ENCODE measurements at places on chromosomes 4 and X. TPM values are rescaled to one million over a fixed set of nuclear protein-coding genes. Genes with fewer than 3 reads are reported as not detected.

- DNase-seq, result no peak
These were observed 257.7 kb downstream of the ANKRD50 start for GRCh38 chr4:124454772-124455270.

GRCh38 chr4:24003926-24004325 is 114.1 kb upstream of the PPARGC1A start:
- DNase-seq, result no peak

LRAT gene
- 0.83 TPM for total RNA-seq

DNA sequence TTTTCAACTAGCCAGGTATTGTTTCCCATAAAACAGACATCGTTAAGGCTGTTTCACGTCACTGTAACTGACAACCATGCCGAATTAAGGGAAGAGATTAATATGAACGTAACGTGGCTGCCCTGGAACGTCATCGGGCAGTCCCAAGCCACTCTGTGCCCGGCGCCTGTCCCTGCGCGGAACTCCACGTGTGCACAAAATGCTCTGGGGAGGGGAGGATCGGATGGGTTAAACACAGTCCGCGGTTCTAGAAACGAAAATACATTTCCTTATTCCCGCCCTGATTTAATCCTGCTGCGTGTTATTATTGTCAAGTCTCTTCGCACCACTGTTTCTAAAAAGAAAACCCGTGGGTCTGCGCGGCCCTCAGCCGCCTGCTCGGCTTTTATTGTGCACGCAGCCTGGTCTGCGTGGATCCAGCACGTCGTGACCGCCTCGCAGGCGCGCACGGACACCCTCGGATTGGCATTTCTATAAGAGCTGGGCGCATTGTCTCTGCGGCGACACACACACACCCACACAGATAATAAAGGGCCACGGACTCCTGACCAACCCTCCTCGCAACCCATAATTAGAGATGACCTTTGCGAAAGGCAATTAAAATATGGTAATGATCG is 69.6 kb upstream of the BCOR start:
- no peak for DNase-seq

DNA sequence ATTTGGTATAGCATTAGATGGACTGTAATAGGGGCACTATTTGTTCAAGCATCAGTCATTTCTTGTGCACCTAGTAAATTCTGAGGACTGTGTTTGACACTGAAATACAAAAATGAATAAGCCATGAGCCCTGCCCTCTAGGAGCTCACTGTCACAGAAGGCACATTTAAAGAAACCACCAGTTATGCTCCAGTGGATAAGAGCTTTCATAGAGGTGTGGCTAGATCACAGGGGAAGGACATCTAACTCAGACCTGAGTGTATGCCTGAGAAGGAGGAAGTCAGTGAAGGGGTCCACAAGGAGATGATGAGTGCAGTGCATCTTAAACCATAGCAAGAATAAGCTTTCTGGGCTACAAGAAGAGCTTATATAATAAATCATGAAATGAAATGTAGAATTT is 40.1 kb downstream of the BTC start:
- DNase-seq, result no peak

GRCh38 chr4:8419222-8420041 is 21.1 kb downstream of the ACOX3 start:
- DNase-seq, result no peak

CA5B gene
- 6.7 TPM for total RNA-seq

- DNase-seq, result no peak
These were observed 43.0 kb upstream of the SH3RF1 start for GRCh38 chr4:169313732-169314131.

PLP1 gene
- total RNA-seq, result 38.7 TPM

FAM184B gene
- not detected for total RNA-seq

Measured in sigmoid colon (tissue), 7 donors.